ENCODE measurements at places on chromosomes 16 and 17.

DNA sequence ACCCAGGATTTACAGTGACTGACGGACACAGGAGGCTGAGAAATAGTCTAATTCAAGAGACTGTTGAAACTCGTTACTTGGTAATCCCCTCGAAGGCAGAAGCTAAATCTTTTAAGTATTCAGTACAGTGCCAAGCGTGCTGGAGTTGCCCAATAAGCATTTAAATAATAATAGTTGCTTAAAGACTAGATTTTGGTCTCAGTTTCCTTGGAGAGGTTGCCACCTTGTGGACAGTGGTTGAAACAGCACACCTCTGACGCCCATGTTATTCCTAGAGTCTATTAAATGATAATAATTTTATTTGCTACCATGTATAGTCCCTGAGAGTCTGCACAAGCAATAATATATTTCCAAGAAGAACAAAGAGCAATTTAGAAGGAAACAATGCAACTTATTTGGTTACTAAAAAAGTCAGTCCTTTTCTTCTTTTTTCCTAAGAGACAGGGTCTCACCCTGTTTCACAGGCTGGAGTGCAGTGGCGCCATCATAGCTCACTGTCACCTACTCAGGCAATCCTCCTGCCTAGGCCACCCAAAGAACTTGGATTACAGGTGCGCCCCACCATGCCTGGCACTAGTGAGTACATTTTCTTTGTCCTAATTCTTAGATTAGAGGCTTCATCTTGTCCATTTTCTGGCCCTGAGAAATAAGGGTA is 138.0 kb upstream of the NUDT7 start:
- DNase-seq = peak; percentile 7

DNA sequence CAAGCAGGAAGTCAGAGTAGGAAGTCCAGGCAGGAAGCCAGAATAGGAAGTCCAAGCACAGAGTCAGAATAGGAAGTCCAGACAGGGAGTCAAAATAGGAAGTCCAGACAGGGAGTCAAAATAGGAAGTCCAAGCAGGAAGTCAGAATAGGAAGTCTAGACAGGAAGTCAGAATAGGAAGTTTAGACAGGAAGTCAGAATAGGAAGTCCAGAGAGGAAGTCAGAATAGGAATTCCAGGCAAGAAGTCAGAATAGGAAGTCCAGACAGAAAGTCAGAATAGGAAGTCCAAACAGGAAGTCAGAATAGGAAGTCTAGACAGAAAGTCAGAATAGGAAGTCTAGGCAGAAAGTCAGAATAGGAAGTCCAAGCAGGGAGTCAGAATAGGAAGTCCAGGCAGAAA is 105.3 kb upstream of the C16orf82 start:
- DNase-seq = no peak

DNA sequence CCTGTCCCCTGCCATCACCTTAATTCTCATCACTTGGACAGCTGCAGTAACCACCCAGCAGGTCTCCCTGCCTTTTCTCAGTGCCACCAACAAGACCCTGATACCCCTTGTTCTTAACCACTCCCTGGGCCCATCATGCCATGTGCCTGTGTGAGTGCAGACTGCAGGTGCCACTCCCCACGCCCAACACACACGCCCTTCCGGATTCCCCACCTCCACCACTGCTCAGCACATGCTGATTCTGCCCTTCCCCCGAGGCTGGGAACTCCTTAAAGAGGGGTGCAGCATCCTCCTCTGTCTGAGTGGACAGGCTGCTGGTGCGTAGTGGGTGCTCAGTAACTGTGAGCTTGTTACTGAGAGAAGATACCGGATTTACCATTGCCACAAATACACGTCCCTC is 52.4 kb downstream of the PLD6 start:
- no peak for DNase-seq

DNA sequence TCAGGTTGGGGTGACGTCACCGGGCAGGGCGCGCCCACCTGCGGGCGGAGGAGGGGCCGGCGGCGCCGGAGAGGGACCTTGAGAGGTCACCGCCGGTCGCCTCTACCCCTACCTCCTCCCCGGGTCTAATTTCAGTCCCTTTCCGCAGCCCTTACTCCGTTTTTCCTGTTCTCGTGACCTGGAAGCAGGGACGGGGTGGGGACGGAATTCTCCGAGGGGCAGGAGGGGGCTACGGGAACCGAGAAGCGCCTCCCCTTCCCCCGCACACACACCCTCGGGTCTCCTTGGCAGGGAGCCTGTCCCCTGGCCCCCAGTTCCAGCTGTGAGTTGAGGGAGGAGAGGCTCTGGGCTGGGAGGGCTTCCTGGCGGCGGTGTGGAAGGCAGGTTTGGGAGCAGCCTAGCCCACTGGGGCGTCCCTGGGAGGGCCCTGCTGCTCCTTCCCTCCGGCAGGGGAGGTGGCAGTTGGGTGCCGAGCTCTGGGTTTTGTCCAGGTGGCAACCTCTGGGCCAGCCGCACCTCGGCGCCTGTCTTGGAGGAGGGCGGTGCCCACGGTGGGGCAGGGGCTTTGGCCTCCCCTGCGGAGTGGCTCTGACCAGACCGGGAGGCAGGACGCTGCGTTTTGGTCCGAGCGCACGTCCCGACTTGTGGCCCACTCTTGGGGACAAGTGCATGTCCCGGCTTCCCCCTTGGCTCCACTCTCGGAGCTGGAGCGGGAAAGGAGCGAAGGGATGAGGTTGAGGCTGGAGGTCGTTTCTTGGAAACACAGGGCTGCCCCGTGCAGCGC is 773 bp downstream of the SYNGR3 start:
- no peak for DNase-seq

DNA sequence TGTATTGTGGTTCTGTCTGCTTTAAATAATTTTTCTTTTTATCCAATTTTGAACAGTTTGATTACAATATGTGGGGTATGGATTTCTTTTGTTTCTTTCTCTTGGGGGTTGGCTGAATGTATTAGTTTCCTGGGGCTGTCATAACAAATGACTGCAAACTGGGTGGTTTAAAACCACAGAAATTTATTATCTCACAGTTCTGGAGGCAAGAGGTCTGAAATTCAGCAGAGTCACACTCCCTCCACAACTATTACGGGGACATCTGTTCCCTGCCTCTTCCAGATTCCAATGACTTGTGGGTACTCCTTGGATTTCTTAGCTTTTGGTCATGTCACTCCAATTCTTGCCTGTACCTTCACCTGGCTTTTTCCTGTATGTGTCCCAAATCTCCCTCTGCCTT is 23.7 kb downstream of the COX11 start:
- no peak for DNase-seq

- DNase-seq = no peak
Measured at GRCh38 chr16:84546669-84547545, 42.4 kb upstream of the MEAK7 start.

- no peak for DNase-seq
Measured at GRCh38 chr16:75065149-75065505, 51.5 kb downstream of the LDHD start.

DNA sequence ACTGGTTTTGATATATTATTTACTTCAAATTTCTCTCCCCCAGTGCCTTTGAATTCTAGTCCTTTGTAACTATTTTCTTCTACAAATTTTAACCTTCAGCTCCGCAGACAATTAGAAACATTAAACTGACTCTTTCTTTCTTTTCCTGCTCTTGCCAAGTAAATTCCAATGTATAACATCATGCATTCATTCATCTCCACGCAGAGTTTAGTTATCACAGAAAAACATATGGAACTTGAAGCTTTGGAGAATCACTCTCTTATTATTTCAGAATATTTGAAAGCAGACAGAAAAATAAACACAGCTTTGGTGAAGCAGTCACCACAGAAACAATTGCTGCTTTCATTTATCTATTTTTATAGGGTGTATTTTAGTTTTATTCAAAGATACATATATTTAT is 778.7 kb upstream of the CDH8 start:
- no peak for DNase-seq

GRCh38 chr16:9039210-9039609 is 52.2 kb upstream of the HAPSTR1 start:
- no peak for DNase-seq

DNA sequence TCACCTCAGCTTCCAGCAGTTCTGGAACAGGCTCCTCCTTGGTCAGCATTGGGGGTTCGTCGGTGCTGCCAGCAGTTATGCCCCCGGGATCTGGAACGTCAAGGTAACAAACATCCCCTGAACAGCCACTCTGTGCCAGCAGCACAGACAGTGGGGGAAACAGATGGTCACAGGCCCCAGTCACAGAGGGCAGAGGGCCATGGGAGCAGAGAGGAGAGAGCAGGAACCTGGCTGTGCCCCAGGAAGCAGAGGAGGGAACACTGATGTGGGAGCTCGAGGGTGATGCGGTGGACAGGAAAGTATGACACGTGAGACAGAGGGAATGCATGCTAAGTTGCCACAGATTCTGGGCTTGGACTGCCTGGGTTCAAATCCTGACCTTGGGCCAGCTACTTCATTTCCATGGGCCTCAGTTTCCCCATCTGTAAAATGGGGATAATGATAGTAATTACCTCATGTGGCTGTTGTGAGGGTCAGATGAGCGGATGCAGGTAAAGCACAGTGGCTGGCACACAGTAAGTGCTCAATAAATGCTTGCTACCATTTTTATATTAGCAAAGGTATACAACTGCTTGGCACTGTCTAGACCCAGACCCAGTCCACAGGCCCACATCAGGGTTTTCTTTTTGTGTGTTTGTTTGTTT is 4.9 kb downstream of the BCL7C start:
- no peak for DNase-seq

GRCh38 chr16:89383095-89384003 is 107.0 kb downstream of the ANKRD11 start:
- no peak for DNase-seq

GRCh38 chr17:37485938-37486570 is 3.6 kb upstream of the DUSP14 start:
- no peak for DNase-seq

GRCh38 chr17:78159575-78160158 is 8.7 kb upstream of the SYNGR2 start:
- no peak for DNase-seq

DNA sequence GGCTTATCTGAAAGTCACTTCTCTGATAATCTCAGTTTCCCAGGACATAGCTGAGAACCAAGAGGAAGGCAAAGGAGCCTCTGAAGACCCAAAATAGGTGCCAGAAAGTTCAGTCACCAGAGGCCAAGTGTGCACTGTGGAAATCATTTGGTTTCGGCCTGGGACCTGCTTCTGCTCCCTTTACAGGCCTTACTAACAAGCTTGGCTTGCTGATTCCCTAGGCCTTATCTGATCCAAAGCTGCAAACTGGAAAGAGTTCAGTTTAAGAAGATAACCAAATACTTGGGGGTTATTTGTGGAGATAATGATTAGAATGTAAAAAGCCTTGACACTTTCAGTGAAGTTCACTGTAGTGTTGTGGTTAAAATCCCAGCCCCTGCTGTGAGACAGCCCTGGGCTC is 17.0 kb downstream of the ITGA3 start:
- DNase-seq = no peak

DNA sequence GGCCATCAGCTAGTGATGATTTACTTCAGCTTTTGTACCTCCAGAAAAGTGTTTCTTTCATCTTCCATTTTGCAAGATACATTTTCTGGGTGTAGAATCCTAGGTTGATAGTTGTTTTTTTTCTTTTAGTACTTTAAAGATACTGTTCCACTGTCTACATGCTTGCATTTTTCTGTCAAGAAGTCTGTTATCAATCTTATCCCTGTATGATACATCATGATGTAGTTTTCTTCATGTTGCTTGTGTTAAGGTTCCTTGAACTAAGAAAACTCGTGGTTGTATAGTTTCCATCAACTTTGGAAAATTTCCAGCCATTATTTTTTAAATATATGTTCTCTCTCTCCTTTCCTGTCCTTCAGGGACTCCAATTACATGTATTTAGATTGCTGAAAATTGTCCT is 24.1 kb downstream of the DYNLL2 start:
- no peak for DNase-seq

- DNase-seq = no peak
Measured at GRCh38 chr17:17993366-17993765, 20.7 kb downstream of the DRC3 start.

GRCh38 chr17:32609085-32609484 is 122.3 kb downstream of the CDK5R1 start:
- DNase-seq = peak; percentile 47

DNA sequence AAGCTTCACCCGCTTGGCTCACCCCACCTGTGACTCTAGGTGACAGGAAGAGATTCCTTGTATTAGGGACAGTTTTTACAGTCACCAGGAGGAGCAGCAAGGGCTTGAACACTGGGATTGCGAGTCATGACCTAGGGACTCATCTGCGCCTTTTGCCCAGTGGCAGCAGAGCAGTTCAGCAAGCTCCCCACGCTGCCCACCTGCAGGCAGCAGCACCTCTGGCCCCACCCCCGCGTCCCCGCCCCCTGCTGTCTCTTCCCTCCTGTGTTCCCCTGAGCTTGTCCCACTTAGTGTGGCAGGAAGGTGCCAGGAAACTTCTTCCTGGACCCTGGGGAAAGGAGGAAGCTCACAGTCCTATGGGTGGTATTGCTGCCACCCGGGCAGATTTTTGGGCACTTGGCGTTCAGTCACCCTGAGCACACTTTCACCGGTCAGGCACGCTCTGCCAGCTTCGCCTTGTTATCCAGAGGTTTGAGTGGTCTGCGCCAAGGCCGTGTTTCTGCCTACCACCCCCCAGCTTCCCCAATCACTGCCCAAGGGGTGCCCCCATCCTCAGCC is 8.7 kb downstream of the MMP15 start:
- no peak for DNase-seq

DNA sequence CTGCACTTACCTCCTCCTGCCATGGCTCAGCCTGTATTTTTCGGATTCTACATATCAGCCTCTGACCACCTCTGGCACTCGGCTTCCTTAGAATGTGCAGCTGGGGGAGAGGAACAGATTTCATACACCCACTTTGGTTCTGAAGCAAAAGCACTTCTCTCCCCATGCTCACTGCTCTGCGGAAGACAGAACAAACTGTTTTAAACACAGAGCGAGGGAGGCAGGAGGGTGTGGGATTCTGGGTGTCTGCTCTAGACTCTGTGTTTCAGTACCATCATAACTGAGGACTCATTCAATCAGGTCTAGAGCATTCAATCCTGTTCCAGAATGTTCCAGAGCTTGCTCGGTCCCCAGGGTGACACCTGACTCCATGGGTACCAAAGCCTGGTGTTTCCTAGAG is 239.1 kb downstream of the GRIN2A start:
- no peak for DNase-seq

DNA sequence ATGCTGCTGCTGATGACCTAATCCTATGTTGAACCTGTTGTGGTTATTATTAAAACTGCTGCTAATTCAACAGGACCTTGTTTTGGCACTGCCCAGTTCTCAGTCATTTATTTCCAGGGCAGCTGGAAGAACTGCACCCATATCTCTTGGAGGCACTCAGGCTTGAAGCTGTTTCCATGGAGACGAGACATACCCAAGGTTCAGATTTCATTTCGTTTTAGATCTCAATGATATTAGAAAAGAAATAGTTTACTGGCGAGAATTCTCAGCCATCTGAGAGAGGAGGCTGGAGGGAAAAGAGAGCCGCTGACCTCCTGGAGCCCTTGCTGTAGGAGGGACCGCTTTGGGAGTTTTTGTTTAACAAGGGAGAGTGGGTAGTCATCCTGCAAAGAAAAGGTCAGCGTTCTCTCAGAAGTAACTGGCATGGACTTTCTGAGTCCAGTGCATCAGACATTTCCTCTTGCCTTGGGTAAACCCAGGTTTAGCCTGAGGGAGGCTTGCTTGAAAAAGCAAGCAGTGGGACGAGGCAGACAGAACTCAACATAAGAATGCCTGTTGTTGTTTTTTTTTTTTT is 75.4 kb downstream of the YPEL2 start:
- DNase-seq = peak; percentile 31

- no peak for DNase-seq
Measured at GRCh38 chr17:77769762-77770161, 188.7 kb upstream of the TNRC6C start.

GRCh38 chr16:81716478-81717225 is 62.4 kb upstream of the PLCG2 start:
- no peak for DNase-seq

Data from NCI-H1436 treated with DMSO at 0.1 percent for 48 hours (cell line).